Esophagus squamous epithelium (tissue), 5 donors: ENCODE measurements at places on chromosomes 4 and X.

GRCh38 chr4:162075726-162076125, 88.1 kb downstream of the FSTL5 start:
- no peak for DNase-seq

DNA sequence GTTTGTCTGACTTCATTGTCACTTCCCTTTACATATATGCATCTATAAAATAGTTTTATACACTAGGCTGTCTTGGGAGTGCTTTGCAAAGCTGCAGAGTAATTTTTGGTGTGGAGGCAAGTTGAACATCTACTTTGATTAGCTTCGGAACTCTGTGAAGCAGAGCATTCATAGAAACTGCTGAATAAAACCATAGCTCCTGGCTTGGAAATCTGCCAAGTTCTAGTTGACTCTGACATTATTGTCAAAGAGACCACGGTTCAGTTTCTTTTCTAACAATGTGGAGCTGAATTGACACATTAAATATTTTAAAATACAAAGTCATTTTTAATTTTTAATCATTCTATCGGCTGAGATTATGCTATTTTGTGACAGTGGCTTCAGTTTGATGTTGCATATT, 335.0 kb downstream of the BMPR1B start:
- no peak for DNase-seq

- no peak for DNase-seq
These were observed 73.1 kb upstream of the CCDC160 start for GRCh38 chrX:134163836-134164235.

DNA sequence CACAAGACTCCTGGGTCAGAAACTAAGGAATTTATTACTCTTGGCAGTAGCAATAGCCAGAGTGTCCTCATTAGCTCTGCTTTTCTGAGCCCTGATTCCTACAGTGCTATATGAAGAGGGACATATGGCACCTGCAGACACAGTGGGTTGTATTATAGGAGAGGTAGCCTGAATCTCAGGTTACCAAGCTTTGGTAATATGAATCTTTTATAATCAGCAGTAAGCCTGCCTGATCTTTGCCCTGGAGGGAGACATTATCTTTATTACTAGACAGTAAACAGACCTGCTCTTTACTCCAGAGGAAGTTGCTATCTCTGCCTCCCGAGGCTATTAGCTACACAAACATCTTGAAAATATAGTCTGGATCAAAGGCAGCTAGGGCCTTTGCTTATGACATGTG, 62.5 kb upstream of the HOPX start:
- no peak for DNase-seq

GRCh38 chr4:10153161-10153560, 36.6 kb upstream of the WDR1 start:
- no peak for DNase-seq

GRCh38 chrX:153635788-153636668, 11.0 kb upstream of the DUSP9 start:
- no peak for DNase-seq

DNA sequence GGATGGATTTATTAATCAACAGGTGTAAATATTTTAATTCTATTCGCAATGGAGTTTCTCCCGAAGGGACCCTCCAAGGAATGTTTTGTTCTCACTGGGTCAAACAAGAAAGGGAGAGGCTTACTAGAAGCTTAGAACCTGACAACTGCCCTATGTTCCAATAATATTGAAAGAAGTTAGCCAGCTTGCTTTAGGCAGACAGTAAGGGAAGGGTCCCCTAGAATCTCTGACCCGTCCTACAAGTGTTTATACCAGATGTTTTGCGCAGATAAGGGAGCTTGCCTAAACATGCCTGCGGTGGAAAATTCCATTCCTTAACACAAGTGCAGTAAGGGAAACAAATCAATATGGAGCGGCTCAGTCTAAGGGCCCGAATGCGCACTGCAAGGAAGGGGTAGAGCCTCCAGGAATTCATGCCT, 17.7 kb downstream of the IL21 start:
- DNase-seq: no peak

- DNase-seq: no peak
These were observed 205.6 kb upstream of the S100G start for GRCh38 chrX:16444353-16444752.

DNA sequence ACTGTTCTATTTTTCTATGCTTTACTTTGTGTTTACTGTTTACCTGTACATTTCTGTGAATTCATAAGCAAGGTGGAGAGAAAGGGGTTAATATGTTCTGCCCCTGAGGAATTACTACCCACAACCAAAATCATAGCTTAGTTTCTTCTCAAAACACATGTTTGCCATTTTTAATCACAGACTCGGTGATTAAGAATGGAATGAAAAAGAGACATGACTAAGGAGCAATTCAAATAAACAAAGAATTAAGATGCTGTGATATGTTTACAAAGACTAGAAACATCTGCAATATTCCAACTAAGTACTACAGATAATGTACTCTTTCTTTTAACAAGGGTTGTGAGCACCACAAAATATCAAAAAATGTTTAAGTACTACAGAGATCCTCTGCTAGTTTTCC, 11.7 kb upstream of the FAT4 start:
- no peak for DNase-seq

GRCh38 chr4:88616275-88617150, 24.2 kb downstream of the HERC3 start:
- no peak for DNase-seq

- no peak for DNase-seq
These were observed 126.0 kb upstream of the WDFY3 start for GRCh38 chr4:85092536-85092935.

DNA sequence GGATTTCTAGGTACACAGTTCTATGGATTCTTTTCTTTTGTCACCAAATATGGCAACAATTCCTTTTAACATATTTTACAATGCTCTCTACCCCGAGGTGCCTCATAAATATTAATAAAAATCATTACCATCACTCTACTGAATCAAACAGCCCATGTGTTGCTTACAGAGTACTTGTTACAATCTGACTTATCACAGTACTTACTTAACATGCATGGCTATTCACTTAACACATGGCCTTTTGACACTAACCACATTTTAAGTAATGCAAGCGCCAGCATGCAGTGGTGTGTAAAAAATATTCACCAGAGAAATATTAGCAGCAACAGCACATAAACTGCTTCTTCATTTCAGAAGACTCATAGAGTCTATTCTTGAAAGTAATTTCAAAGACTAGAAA, 64.9 kb downstream of the BMP3 start:
- no peak for DNase-seq

GRCh38 chr4:42627885-42628646, 28.8 kb downstream of the ATP8A1 start:
- no peak for DNase-seq

DNA sequence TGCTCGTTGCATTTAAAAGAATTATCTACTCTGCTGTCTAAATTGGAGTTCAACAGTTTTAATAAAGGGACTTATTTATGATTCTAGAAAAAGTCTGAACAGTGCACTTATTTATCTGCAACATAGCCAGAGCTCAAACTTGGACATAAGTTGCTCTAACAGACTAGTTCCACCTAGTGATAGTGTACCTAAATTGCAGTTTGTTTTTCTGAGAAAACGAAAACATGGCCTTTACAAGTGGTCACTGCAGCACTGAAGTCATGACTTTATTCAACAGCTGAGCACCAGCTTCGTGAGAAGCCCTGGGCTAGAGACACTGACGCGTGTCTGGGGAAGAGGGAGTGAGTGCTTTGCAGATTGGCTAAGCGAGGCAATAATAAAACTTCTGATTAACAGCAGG, 77.3 kb upstream of the IGSF1 start:
- DNase-seq: no peak

- DNase-seq: no peak
These were observed 55.7 kb downstream of the LINC00632 start for GRCh38 chrX:140765043-140765784.

- DNase-seq: no peak
These were observed 783.0 kb upstream of the AADAT start for GRCh38 chr4:170872794-170873193.

DNA sequence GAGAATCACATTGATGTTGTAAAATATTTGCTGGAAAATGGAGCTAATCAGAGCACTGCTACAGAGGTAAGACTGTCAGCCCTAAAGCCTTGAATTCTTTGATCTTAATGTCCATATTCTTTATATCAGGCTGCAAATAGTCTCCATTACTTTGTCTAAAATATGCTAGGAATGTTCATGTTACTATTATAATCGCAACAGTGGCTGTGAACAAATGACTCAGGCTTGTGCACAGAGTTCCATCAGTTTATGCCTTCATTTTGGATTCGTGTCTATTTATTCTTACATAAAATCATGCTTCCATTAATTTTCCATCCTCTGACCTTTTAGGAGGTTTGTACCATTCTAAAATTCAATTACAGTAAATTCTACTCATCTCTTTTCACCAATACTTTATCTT, 182.7 kb downstream of the ANK2 start:
- DNase-seq: no peak

- DNase-seq: no peak
These were observed 111.1 kb upstream of the HTR2C start for GRCh38 chrX:114472788-114473187.

- DNase-seq: no peak
These were observed 128.1 kb downstream of the TMEM164 start for GRCh38 chrX:110131031-110131430.

DNA sequence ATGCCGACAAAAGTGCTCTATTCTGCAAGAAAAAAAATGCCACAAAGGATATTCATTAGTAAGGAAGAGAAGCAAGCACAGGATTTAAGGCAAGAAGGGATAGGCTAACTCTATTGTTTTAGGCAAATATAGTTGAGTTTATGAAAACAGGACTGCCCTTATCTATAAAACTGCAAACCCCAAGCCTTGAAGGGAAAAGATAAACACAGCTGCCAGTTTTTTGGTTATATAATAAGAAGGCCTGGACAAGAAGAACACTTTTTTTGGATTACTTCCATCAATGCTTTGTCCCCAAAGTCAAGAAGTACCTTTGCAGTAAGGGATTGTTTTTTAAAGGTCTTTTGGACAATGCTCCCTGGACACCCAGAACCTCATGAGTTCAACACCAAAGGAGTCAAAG, 45.4 kb upstream of the WWC2 start:
- no peak for DNase-seq

DNA sequence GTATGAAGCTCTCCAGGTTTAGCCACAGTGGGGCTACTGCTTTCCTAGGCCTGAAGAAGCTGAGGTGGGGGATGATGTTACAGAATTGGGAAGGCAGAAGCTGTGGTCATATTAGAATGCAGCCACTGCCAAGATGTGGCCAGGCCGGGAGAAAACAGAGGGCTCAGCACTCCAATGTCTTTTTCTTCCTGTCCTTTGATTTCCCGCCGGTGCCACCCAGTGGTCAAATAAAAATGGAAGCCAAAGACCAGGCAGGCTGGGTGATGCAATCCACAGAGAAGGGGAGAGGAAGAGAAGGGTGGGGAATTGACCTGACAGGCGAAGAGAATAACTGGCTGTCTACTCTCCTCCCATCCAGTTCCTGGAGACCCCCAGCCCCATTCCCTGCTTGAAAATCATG, 94.9 kb upstream of the SHISA3 start:
- no peak for DNase-seq

GRCh38 chr4:41132055-41132683, 82.2 kb downstream of the APBB2 start:
- DNase-seq: no peak

DNA sequence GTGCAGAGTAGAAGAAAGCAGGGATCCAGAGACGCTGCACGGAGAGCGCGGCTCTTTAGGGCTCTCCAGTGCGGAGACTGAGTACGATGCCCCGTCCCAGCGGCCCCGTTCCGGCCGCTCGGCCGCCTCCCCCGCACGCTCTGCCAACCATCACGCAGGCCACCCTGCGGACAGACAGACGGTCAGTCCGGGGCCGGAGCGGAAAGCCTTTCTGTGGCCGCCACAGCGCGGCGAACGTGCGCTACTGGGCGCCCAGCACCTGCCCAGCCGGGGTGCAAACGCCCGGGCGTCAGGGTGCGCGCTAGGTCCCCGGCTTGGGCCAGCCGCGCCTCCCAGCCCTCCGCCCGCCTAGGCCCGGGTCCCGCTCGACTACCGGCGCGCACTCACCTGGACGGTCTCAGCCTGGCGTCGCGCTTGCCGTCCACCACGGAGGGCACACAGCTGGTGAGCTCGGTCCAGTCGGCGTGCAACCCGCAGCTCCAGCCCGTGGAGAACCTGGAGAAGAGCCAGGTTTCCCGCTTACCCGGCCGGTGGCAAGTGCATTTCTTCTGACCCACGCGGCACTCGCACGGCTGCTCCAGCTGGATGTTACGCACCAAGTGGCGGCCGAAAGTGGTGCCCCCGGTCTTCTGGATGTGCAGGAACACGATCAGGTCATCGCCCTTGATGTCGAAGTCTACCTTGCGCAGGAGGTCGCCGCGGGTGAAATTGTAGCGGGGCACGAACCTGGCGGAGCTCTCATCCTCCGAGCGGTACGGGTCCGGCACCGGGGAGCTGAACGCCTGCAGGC, 1.8 kb downstream of the HS6ST2 start:
- DNase-seq: no peak

DNA sequence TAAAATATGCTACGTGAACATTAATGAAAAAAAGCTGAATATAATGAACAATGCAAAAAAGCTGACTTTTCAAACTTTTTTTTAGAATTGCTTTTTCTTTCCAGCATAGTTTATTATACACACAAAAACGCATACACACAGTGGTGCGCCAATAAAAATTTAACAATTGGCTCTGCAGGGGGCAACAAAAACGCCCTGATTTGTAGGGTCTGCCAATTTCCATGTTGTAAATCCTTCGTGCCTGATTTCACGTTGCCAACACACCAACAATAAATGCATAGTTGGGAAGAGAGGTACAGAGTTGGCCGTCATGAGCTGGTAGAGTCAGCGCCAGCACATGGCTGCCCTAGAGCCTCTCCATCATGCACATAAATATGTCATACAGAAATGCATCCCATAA, 333.1 kb downstream of the MAPK10 start:
- DNase-seq: no peak
